ENCODE measurements at places on chromosomes 6 and 20.

GRCh38 chr6:115570331-115570730 is 490.4 kb downstream of the FRK start:
- no peak for DNase-seq

DNA sequence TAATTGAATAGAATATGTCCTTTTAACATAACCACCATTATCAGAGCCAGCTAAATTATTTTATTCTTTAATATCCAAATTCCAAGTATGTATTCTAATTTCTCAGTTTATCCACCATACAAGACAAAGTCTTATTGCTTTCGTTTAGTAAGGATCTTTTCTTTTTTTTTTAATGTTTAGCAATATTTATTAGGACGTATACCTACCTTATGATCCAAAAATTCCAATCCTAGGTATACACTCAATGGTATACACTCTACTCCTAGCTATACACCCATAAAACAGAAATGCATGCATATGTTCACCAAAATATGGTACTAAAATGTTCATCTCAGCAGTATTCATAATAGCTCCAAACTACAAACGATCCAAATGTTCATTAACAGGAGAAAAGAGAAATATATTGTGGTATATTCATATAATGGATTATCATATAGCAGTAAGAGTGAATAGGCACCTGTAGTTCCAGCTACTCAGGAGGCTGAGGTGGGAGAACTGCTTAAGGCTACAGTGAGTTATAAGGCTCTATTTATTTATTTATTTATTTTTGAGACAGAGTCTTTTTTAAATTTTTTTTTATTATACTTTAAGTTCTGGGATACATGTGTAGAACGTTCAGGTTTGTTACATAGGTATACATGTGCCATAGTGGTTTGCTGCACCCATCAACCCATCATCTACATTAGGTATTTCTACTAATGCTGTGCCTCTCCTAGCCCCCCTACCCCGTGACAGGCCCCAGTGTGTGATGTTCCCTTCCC is 17.3 kb downstream of the TNFAIP3 start:
- no peak for DNase-seq

GRCh38 chr6:35522151-35522550 is 9.5 kb upstream of the TULP1 start:
- no peak for DNase-seq

DNA sequence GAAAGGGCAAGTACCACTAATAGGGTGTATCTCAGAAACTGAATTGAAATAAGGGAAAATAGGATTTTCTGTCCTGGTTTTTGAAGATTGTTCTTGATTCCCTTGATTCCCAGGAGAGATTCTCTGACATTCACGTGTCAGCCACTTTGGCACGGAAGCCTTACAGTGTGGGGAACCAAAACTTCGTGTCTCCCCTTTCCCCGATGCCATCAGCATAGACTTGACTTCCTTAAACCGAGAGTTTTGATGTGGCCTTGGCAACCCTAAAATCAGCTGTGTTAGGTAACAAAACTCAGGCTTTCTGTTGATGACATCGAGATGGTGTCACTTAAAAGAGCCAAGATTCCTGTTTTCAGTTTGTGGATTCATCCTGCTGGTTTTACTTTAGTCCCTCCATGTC is 7.5 kb downstream of the HMGN4 start:
- DNase-seq, result no peak

- DNase-seq, result no peak
These were observed 21.0 kb upstream of the AVP start for GRCh38 chr20:3105256-3106137.

GRCh38 chr20:47727170-47727880 is 58.0 kb downstream of the SULF2 start:
- no peak for DNase-seq

GRCh38 chr6:28862077-28862476 is 61.7 kb downstream of the TRIM27 start:
- DNase-seq, result no peak

GRCh38 chr6:151993364-151993763 is 185.9 kb downstream of the ESR1 start:
- no peak for DNase-seq

DNA sequence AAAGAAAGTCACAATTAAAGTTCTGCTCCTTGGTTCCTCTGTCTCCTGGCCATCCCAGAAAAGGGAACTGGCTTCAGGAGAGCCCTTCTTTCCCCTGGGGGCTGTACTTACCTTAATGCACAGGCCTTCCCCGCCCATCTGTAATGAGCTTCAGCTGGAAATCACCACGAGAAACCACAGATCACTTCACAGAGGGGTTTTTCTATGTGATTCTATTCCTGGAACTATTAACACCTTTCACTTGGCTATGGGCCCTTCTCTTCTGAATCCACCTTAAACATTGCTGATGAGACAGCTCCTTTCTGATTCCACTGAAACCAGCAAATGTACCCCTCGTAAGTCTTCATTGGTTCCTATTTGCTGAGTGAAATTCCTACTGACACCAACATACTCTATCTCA is 80.7 kb downstream of the FOXF2 start:
- no peak for DNase-seq

DNA sequence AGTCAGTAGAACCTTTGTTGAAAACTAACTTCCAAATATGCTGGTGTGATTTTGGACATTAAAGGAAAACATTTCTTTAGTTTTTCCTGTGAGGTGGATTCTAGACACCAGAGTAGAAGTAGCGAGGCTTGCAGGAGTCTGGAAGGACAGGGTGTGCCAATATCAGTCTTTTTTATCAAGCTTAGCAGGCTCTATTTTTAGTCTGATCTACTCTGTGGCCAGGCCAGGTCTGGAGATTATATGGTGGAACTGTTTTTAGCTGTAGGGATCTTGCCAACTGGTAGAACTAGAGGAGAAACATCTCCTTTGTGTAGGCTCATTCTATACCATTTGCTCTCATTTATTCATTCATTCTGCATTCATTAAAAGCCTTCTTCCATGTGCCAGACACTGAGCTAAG is 42.7 kb downstream of the LRP11 start:
- DNase-seq, result no peak

DNA sequence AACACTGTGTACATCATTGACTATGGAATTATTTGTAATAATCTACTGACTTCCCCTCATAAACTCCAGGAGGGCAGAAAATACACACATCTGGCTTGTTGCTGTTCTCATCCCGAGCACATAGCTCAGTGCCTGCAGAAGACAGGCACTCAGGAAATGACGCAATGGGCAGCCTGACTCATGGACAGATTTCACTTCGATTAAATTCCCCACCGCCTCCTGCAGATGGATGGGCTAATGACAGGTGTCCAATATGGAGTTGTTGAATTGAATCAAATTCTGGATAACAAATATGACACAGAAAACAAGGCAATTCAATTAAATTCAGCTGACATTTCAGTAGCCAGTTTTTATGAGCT is 9.1 kb downstream of the ANKRD60 start:
- no peak for DNase-seq

DNA sequence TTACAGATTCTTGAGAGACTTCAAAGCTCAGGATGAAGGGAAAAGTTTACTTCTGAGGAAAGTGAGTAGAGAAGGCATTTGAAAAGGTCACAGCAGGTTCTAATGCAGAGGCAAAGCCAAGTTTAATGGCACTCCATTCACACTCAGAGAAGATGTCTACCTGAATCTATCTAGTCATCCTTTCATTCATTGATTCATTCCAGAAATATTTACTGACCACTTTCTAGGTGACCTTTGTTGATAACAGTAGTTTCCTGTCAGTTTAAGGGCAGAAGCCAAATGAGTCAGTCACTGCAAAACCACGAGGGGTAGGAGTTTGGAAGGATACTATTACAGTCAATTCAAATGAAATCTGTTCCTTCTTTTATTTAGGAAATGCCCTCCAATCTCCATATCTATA is 30.8 kb downstream of the FBXO5 start:
- DNase-seq, result no peak

DNA sequence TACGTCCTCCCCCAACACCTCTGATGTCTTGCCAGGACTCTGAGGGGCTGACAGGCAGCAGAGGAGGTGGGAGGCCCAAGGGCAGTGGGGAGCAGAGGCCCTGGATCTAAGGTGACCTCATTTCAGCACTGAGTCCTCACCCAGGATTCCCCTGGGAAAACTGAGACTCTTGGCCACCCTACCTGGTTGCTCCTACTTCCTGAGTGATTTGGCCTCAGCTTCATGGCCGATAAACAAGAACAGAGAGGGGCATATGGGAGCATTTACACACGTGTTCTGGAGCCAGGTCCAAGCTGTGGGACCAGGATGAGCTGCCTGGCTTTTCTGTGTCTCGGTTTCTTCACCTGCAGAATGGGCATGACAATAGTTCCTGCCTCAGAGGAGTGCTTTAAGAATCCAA is 133.8 kb downstream of the ANKRD60 start:
- DNase-seq, result no peak

DNA sequence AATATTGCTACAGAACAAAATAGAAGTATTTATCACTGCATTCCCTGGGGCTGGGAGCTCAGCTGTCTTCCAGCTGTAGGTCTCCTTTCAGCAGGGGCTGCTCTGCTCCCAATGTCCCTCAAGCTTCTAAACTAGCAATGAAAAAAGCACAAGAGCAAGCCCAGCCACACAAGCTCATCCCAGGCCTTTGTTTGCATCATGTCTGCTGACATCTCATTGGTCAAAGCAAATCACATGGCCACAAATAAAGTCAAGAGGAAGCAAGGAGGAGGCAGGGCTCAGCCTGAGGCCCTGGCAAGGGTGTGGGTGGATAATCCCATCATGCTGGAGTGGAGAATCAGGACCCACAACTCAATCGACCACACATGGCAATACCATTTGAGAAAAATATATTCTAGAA is 2.2 kb upstream of the BFSP1 start:
- no peak for DNase-seq

DNA sequence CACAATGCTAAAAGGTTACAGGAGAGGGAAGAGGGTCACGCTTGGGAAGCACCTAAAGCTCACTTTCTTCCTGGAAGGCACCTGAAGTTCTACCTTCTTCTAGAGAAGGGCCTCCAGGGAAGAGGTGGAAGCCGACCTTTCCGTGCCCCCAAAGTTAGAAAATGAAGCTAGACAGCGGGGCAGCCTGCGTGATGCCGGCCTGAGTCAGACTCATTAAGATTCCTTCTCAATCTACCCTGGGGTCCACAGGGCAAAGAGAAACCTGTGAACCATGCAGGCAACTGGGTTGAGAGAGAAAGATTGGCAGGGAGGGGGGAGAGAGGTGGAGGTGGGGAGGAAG is 54.8 kb upstream of the CCDC167 start:
- DNase-seq, result no peak

GRCh38 chr6:12490904-12491571 is 200.9 kb downstream of the EDN1 start:
- no peak for DNase-seq

DNA sequence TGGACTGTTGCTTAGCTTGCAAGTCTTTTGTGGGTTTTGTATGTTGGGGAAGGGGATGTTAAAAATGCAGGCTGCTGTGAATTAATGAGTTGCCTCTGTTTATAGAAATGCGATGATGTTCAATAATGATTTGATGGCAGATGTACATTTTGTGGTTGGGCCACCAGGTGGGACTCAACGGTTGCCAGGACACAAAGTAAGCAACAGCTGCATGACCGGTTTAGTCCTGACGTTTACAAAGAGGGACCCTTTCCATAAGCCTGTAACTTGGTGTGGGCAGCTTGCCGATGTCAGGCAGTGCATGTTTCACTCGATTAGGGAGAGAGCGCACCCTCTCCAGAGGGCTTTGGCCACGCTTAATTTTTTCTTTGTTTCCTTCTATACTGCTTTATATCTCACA is 1.3 kb downstream of the BTBD3 start:
- no peak for DNase-seq

DNA sequence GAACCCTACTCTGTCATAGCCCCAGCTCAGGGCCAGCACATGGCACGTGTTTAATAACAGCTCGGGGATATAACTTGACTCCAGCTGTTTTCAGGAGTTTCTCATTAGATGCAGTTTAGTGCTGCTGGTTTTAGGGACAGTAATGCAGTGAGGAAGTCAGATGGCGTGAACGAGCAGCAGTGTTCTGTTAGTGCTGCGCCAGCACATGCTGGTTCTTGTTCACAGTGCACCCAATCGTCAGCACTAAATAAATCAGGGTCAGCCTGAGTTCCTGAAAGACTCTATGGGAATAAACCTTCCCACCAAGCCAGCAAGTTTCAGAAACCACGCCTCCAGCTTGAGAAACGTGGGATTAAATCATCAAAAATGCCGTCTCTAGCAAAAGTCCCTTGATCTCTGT is 235.9 kb upstream of the SUPT3H start:
- no peak for DNase-seq

GRCh38 chr20:34070859-34071258 is 41.2 kb downstream of the EIF2S2 start:
- no peak for DNase-seq

GRCh38 chr6:108108374-108108773 is 33.8 kb upstream of the OSTM1 start:
- no peak for DNase-seq

DNA sequence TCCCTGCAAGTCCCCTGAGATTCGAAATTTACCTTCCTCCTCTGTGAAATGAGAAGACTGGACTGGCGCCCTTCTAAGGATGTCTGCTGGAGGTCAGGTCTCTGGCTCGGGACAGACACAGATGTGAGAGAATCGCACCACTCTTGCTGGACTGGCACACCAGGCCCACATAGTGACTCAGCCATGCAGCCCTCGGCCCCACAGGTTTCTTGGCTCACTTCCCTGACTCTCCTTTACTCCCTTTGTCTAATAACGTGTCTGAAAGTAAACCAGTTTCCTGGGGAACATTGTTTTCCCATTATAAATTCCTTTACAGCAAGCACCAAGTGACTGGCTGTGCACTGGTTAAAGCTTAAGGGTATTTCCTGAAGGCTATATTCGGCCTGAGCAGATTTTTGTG is 106.7 kb upstream of the PLEKHG1 start:
- DNase-seq, result no peak

DNA sequence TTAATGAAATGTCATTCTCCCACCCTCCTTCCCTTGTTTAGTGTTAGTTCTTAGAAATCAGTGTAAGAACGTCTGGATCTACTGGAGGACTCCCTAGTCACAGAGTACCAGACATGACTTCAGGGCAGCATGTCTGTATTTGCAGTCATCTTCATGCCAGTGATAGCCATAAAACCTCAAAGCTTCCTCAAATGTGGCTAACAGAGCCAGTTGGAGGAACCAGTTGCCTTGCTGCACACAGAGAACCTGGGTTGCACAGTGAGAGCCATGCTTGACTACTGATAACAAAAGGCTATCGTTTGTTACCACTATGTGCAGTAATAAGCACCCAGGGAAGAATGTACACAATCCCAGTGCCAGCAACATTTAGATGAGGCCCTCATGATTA is 20.1 kb downstream of the NT5E start:
- no peak for DNase-seq

DNA sequence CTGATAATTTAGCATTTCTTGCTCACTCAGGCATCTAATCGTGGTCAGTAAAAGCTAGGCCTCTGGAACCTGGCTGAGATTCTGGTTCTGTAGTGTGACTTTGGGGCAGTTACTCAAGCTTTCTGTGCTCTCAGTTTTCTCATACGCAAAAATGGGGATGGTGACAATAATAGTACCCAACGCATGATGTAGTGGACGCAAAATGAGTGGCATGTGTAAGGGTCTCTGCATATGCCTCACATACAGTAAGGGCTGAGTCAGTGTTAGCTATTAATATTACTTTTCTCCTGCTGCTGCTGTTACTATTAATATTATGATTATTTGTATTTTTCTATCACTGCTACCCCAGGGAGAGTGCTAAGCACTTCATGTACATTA is 686 bp downstream of the GINS1 start:
- DNase-seq, result no peak

All from NCI-H1436 treated with DMSO at 0.1 percent for 48 hours (cell line).